ENCODE measurements at places on chromosomes 3 and 15. TPM values are rescaled to one million over a fixed set of nuclear protein-coding genes. Genes with fewer than 3 reads are reported as not detected.

SSR3 gene
- 149 TPM for total RNA-seq

SCAANT1 gene
- not detected for total RNA-seq

- H3K4me1 ChIP-seq: no peaks in the 10 kb centered on the region
- H3K36me3 ChIP-seq: no peaks in the 10 kb centered on the region
- H3K27ac ChIP-seq: no peak overlapping the region
- H3K27me3 ChIP-seq: no peaks in the 10 kb centered on the region
Observed at GRCh38 chr3:94252316-94252715, 189.5 kb downstream of the NSUN3 start.

DNA sequence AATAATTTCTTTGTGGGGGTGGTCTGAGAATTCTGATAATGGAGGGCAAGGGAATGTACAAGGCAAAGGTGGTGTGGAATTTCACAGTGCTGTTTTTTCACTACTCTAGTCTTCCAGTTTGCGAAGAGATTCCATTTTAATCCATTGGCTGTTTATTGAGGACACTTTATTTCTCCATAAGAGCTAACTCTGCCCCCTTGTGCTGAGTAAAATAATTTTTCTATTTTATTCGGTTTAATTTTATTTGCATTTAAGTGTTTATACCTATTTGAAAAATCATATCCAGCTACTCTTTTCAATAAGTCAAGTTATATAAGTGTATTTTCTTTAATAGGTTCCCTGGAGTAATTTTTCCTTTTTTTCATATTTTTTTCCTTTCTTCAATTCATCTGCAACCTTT, 840.1 kb downstream of the TUSC7 start:
- H3K27ac ChIP-seq: no peak overlapping the region
- no peaks in the 10 kb centered on the region for H3K4me1 ChIP-seq
- no peak for DNase-seq
- H3K4me3 ChIP-seq: no peak overlapping the region

DNA sequence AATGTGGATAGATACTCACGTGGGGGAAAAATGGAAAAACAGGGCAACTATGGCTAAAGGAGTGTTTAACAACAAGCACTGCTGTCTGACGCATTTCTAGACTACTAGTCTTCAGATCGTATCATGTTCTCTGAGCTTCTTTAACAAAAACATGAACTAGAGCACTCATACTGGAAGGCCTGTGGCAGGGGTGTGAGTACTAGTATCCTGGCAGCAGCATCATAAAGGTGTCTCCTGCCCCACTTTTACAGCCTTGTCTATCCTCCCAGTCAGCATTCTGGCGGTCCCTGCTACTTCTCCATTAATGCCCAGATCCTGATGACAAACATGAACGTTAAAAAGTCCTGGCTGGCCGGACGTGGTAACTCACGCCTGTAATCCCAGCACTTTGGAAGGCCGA, 4.0 kb downstream of the FMN1 start:
- H3K27me3 ChIP-seq: no peaks in the 10 kb centered on the region
- H3K4me3 ChIP-seq: no peak overlapping the region
- no peak overlapping the region for H3K27ac ChIP-seq
- no peak for DNase-seq

MKRN2 gene
- 59.5 TPM for total RNA-seq

DNA sequence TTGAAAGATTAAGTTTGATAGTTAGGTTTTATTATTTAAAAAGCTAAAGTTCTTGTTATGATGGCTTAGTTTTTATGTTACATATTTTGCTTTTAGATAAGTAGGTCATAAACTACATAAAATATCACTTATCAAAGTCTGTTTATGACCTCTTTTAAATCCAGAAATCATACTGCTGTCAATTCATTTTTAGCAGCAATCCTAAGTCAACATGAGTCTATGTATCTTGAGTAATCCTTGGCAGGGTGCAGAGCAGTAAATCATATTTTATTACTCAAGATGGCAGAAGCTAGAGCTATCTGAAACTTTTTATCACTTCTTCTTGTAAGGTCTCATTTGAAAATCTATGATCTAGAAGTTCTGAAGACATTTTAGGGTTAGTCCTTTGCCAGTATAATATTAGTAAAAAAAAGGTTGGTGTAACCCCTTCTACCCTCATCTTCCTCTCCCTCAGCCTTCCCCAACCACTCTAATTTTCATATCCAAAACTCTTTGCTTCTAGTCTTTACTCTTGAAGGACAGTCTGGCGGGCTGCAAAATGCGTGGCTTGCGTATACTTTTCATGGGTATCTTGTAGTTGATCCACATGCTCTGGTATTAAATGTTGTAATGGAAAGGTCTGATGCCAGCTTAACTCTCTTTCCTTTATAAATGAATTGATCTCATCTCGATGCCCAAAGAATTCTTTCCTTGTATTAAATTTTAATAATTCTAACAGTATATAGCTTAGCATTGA, 134.0 kb upstream of the THRB start:
- H3K36me3 ChIP-seq: no peaks in the 10 kb centered on the region
- no peaks in the 10 kb centered on the region for H3K27me3 ChIP-seq
- no peak overlapping the region for H3K27ac ChIP-seq
- no peak overlapping the region for H3K4me3 ChIP-seq

GATA2 gene
- 171 TPM for total RNA-seq

DNA sequence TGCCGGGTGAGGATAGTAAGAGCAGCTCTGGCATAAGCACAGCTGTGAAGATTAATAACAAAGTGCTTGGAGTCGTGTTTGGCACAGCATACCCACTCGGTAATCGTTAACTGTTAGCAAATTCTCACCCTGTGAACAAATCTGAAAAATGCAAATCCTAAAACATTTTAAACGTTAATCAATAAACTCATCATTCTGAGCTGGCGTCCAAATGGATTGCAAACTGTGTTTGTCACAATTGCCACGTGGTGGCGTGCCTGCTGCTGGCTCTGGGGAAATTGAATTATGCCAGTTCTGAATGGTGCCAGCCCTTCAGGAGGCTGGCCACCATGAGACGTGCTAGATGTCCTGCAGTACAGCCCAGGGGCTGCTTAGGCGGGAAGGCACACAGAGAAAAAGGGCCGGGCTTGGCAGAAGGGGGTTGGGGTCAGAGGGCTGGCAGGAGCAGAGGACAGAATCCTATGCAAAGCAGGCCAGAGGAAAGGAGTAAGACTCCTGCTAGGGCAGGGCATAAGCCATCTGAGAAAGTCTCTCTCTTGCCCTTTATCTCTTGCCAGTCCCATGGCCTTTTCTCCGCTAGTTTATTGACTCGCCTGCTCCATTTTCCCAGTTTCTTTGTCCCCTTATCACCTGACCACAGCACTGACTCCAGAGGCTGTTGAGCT, 22.1 kb upstream of the POLG start:
- peaks cover 8% of the 10 kb centered on the region for H3K4me1 ChIP-seq
- peaks cover 26% of the 10 kb centered on the region for H3K27me3 ChIP-seq
- DNase-seq: no peak
- no peak overlapping the region for H3K27ac ChIP-seq

DNA sequence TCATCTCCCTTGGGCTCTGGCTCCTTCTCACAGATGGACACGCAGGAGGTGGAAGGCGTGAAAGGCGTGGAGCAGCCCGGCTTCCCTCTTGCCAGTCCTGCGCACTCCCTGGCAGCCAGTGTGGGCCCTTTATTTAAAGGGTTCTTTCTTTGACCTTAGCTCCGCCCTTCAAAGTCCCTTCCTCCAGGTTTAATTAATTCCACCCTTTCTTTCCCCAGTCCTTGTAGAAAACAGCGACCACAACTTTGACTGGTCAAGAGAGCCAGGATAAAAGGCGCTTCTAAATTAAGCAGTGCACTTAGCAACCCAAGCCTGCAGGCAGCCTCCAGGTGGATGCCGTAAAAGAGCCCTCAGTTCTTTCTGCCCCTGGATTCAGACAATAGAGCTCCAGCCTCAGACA, at the start of gene HDC:
Gene HDC (minus strand): TSS at position 107 of the 400 bp plus-strand sequence. CDS start 103 bp downstream, at position 4.
- H3K4me3 ChIP-seq: no peak within 1 kb of the TSS
- H3K4me1 ChIP-seq: no peaks in the 10 kb centered on the region
- H3K27me3 ChIP-seq: no peaks in the 10 kb centered on the region
- H3K27ac ChIP-seq: no peak within 1 kb of the TSS

DNA sequence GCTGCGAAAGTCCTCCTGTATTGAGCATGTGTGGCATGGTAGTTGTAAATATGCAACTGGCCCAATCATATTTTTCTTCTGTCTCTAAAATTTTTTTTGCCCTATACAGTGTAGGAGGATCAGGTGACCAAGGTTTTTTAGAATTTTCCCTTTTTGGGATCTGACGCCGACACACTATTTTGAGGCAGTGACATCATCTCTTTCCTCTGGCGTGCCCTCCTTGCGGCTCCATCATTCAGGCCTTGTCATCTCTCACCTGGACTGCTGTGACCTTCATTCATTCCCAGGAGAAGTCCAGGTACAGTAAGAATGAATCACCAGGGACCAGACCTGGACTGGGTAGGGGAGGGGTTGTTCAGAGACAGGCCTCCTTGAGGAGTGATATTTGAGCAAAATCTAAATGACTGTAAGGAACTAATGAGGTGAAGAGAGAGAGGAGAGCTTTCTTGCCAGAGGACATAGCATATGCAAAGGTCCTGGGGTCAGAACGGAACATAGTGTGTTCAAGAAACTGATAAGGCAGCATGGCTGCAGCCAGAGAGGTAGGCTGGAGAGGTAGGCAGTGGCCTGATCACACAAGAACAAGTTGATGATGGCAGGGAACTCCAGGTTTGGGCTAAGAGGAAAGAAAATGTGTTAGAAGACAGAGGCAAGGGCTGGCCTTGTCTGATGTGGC, 38.7 kb downstream of the ARNT2 start:
- no peaks in the 10 kb centered on the region for H3K27me3 ChIP-seq
- H3K27ac ChIP-seq: no peak overlapping the region
- H3K4me3 ChIP-seq: no peak overlapping the region
- H3K4me1 ChIP-seq: no peaks in the 10 kb centered on the region

RARB gene
- total RNA-seq: 11.9 TPM

DNA sequence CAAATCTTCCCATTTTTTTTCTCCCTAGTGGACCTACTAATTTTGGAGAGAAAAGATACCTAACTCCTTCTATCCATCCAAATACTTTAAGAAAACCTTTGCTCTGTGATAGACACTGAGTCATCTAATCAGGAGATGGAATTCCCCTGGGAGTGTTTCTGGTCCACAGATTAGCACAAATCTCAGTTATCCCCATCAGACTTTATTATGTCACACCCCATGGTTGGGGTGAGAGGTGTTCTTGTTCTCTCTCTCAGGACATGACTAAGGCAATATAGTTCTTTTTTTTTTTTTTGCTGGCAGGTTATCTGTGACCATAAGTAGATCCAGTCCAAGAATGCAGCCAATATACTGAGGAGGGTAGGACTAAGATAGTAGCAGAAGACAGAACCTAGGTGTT, 15.8 kb downstream of the SLC9A9 start:
- H3K36me3 ChIP-seq: no peaks in the 10 kb centered on the region
- DNase-seq: no peak
- H3K27me3 ChIP-seq: no peaks in the 10 kb centered on the region
- H3K4me3 ChIP-seq: no peak overlapping the region
- no peak overlapping the region for H3K27ac ChIP-seq
- H3K4me1 ChIP-seq: peaks cover 6% of the 10 kb centered on the region

DNA sequence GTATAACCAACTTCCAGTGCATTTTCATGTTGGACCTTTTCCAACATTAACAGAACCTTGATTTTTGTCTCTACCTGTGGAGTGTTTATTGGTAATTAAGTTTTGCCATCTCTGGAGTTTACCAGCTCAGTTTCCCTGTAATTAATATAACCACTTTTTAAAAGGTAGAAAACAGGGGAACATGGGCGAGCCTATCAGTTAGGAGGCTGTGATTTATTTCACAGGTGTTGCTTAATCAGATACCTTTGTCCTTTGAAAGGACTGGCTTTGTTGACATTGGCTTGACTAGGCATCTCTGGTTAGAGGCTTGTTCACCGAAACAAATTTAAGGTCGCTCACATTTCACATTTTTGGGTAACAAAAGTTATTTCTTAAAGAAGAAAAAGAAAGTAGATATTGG, 622 bp downstream of the NAALADL2 start:
- no peak overlapping the region for H3K4me3 ChIP-seq
- no peak overlapping the region for H3K27ac ChIP-seq
- no peak for DNase-seq
- no peaks in the 10 kb centered on the region for H3K36me3 ChIP-seq

DNA sequence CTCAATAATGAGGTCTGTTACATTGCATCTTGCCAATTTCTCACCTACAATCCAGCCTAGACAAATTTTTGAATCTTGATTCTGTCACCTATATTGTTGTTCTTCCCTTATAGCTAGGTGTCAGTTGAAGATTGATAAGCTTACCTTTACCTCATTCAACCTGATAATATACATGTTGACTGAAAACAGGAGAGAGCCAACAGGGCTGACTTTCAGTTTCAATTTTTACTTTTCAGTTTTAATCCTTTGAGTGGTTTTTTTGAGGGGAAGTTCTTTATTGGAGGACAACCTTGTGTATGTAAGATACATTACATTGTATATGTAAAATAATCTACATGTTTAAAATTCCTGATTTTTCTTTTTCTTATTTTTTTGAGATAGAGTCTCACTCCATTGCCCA, 5.8 kb downstream of the ATP13A5 start:
- no peaks in the 10 kb centered on the region for H3K36me3 ChIP-seq
- H3K4me1 ChIP-seq: no peaks in the 10 kb centered on the region
- DNase-seq: no peak
- no peaks in the 10 kb centered on the region for H3K27me3 ChIP-seq
- no peak overlapping the region for H3K27ac ChIP-seq
- H3K4me3 ChIP-seq: no peak overlapping the region

GRCh38 chr3:126525853-126526667, 2.1 kb downstream of the CHST13 start:
- no peak overlapping the region for H3K27ac ChIP-seq
- no peak overlapping the region for H3K4me3 ChIP-seq
- peaks cover 5% of the 10 kb centered on the region for H3K27me3 ChIP-seq
- no peaks in the 10 kb centered on the region for H3K4me1 ChIP-seq
- no peaks in the 10 kb centered on the region for H3K36me3 ChIP-seq

DNA sequence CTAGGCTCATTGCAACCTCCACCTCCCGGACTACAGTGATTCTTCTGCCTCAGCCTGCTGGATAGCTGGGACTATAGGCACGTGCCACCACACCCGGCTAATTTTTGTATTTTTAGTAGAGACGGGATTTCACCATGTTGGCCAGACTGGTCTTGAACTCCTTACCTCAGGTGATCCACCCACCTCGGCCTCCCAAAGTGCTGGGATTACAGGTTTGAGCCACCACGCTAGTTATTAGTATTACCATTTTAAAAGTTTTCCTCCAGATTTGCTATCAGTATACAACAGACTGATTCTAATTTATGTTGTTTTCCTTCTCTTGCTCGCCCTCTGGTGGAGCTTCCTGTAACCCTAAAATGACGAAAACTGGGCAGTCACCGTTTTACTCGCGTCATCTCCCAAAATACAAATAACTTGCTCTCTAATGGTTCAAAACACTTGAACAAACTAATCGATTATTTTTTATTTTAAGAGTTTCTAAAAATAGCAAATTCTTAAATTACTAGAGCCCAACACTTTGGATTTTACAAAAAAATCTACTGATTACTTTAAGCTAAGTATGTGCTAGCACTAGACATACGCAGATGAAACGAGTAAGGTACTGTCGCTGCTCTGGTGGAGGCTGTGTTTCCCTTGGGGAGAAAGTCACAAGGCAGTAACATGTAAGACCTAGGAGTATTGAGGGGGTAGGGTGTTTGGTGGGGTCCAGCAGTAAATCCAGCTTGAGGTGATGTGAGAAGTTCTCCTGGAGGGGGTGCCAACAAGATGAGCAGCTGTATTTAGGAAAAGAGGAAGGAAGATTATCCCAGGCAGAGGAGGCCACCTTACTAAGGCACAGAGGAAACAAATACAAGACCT, 203.3 kb downstream of the MBNL1 start:
- DNase-seq: peak; percentile 71
- peak overlapping the region; percentile 16 for H3K4me3 ChIP-seq
- H3K27me3 ChIP-seq: no peaks in the 10 kb centered on the region
- no peak overlapping the region for H3K27ac ChIP-seq
- no peaks in the 10 kb centered on the region for H3K36me3 ChIP-seq

Data from uterus (tissue), 4 donors.